Fibroblast of villous mesenchyme (primary cell): ENCODE measurements at places on chromosomes 12 and 14.

DNA sequence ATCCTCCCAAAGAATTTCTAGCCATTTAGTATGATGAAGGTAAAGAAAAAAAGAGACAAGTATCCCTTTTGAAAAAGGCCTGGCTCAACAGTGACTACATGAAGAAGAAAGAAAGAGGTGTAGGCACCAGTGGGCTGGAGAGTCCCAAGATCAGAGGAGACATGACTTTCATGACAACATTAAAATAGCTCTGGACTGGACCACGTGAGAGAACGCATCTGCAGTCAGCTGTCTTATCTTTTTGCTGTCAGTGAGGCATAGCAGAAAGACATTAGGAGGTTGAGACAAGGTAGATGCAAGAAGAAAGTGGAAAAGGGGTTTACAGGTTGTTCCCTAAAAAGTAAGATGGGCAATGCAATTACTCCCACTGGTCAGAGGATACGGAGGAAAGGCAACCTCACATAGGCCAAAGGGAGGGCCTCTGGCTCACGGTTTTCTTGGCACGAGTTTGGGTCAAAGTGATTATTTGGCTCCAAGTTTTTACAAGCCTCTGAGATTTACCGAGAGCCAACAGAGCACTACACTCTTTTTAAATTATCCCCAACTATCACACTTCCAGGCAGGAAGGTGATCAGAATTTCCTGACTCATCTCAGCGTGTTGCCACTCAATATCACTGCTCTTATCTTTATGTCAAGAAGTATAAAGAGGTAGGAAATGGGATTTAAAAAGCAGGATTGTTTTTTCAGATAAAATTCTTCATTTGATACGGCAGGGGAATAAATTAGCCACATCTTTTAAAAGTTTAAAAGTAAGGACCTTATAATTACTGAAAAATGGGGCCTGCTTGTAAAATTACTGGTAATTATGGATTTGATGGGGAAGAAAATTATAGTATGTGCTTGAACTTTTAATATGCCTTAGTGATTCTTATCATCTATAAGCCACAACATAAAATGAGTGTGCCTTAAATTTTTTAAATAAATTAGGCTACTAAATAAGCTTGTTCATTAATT lies 29.2 kb downstream of the TMTC1 start:
- no peak for DNase-seq

DNA sequence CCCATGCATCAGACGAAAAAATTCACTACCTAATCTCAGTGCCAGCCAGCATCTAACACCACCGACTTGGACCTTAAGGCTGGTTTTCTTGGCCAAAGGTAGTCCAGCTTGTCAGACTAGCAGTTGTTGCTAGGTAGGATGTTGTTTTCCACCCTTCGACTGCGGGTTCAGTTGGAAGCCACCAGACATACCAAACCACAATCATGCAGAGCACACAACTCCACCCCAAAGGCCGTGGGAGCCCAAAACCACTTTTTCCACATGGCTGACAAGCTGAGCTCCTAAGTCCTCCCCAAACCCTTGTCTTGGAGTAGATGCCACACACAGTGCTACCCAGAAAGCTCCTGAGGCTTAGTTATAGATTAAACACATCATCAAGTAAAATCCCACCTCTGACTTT lies 46.8 kb downstream of the LRIG3 start:
- DNase-seq: no peak

DNA sequence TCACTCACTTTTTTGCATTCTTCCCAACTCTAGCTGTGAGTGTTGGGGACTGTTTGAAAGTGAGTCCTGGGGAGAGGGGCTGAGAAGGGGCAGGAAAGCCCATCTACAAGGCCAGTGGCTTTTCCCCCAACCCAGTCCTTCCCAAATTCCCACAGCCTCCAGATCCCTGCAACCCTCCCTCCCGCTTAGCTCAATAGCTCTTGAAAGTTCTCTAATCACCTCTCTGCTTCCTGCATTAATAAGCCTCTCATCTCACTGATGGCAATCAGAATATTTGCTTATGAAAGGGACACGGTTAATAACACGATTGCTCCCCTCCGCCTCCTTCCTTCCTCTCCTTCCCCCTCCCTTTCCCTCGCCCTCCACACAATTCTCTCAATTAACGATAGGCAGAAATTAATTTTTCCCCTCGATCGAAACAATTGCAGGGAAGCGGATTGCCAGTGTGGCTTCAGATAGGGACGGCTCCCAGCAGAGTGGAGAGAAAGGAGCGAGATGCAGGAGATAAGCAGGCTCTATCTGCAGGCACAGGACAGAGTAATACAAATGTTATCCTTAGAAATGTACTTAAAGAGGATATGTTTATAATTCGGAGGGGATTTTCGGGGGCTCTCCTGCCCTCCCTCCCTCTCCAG lies 15.1 kb upstream of the GPATCH2L start:
- DNase-seq: no peak

DNA sequence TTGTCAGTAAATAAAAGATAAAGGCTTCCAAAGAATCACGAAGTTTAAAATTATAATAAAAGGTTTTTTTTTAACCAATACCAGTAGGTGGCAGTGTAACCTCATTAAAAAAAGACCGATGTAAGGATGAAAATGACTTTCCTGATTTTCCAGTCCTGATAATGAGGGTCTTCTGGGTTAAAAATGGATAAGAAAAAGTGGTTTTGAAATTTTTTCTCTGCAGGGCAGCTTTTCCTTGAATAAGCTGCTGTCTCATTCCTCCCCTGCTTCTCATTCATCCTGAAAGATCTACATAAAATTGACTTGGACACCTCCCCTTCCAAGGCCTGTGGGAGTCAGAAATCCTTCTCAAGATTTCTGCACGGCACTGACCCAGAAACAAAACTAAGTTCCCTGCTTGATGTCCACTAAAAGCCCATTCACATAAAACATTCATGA lies 58.9 kb upstream of the FBXO33 start:
- peak; percentile 41 for DNase-seq
